ENCODE measurements at places on chromosomes 7 and 10.

GRCh38 chr7:3806516-3806915, 505.5 kb downstream of the SDK1 start:
- no peak for DNase-seq

DNA sequence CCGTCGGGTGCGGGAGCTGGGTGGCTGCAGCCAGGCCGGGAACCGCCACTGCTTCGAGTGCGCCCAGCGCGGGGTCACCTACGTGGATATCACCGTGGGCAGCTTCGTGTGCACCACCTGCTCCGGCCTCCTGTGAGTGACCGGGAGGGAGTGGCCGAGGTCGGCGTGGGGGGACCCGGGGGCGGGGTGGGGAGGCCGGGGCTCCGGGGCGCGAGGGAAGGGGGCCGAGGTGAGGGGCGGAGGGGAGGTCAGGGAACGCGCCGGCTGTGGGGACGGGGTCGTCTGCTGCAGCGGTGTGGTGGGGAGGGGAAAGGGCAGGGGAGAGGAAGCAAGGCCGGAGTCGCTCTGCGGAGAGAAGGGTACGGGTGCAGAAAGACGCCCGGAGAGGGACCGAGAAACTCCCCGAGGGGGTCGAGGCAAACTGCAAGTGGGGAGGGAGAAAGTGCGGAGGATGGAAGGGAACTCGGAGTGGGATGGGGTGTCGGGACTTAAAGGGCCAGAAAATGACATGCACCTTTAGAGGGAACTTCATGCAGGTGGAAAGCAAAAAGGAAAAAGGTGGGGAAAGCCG, 518 bp downstream of the AGFG2 start:
- no peak for DNase-seq

GRCh38 chr10:11886138-11886474, 63.0 kb downstream of the PROSER2 start:
- no peak for DNase-seq

DNA sequence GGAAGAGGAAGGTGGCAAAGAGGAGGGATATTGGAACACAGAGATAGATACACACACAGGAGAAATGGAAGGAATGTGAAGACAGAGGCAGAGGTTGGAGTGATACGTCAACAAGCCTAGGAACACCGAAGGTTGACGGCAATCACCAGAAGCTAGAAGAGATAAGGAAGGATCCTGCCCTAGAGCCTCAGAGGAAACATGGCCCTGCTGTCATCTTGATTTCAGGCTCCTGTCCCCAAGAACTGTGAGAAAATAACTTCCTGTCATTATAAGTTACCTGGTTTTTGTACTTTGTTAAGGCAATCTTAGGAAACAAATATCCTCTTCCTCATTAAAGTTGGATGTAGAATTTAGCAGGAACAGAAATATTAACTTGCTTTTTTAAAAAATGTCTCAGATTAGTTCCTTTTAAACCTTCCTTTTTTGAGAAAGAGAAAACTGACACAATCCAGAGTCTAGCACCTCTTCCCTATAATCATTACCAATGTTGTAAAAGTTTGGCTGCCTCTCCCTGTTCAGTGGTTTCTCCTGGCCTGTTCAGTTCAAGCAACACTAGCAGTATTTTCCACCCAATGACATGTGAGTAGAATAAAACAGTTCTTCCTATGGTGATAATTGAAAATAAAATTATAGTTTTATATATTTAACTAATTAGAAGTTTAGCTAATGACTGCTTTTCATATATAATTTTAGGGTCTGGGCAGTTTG, 28.8 kb upstream of the GNAI1 start:
- no peak for DNase-seq

DNA sequence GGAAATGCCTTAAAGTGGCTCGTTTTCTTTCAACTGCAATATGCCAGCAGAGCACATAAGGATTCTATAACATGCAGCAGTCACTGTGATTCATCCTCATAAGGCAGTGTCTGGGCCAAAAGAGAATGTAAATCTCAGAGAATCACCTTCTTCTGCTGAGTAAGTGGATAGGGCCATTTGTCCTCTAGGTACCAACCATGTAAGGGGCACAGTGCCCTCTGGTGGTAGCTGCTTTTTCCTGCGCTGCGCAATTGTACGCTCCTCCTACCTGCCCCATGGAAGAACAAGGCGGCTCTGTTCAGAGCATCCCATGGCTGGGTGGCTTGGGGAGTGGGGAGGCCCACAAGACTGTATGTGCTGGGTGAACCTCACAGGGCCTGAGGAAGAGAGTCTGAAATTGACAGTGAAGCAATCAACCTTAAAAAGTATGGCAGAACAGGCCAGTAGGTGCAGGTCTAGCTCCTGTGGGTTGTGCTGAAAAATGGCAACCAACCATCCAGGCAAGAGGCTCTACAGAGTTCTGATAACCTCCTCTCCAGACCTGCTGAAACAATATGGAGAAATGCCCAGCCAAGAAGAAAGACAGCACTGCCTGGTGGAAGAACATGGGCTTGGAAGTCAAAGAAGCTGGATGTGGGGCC, 78.6 kb upstream of the C10orf90 start:
- peak; percentile 38 for DNase-seq
